Left lung (tissue), 14 donors: ENCODE measurements at places on chromosomes 12 and 14. TPM values are rescaled to one million over a fixed set of nuclear protein-coding genes. Genes with fewer than 3 reads are reported as not detected.

Gene KRT5
- 0.79 TPM for total RNA-seq

- H3K4me1 ChIP-seq = peaks cover 20% of the 10 kb centered on the region
- no peak for DNase-seq
- no peak overlapping the region for H3K27ac ChIP-seq
- no peaks in the 10 kb centered on the region for H3K27me3 ChIP-seq
- no peak overlapping the region for H3K4me3 ChIP-seq
- H3K36me3 ChIP-seq = no peaks in the 10 kb centered on the region
Observed at GRCh38 chr12:65307169-65307501, 28.7 kb downstream of the MSRB3 start.

Gene CCDC60
- total RNA-seq = not detected

Gene NTF3
- total RNA-seq = 0.79 TPM

DNA sequence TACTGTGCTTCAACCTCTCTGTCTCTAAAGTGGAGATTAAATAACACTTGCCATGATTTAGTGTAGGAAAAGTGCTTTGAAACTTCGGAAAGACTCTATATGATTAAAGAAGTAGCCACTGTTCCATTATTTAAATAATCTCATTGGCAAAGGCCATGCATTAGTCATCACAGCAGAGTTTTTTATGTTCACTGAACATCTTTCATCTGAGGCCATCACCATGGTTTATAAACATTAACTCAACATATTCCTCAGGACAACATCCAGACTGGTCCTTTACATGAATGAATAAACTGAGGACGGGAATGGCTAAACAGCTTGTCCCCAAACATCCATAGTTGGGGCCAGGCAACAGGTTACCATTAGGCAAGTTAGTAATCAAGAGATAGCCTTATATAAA, 124.6 kb upstream of the FRMD6 start:
- no peak overlapping the region for H3K4me3 ChIP-seq
- no peaks in the 10 kb centered on the region for H3K36me3 ChIP-seq
- H3K27ac ChIP-seq = no peak overlapping the region
